ENCODE measurements at places on chromosomes 7 and 10.

GRCh38 chr7:81691199-81691821, 78.5 kb downstream of the HGF start:
- DNase-seq, result no peak

GRCh38 chr10:102834143-102834542, 3.1 kb downstream of the CYP17A1 start:
- no peak for DNase-seq

DNA sequence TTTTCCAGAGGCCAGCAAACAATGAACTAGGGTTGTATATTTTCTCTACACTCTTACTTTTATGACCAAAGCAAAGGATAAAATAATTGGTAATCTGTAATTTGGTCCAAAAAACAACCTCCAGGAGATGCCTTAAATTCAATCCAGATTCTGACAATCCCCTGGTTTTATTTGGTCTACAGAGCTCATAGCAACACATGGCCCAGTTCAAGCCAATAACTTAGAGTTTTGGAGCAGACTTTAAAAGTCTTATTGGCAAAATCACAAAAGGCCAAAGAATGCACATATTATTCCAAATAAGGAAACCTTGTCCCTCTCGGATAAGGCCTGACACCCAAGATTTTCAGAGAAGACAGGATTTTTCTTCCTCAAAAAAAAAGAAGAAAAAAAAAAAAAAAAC, 51.9 kb downstream of the SORBS1 start:
- no peak for DNase-seq

DNA sequence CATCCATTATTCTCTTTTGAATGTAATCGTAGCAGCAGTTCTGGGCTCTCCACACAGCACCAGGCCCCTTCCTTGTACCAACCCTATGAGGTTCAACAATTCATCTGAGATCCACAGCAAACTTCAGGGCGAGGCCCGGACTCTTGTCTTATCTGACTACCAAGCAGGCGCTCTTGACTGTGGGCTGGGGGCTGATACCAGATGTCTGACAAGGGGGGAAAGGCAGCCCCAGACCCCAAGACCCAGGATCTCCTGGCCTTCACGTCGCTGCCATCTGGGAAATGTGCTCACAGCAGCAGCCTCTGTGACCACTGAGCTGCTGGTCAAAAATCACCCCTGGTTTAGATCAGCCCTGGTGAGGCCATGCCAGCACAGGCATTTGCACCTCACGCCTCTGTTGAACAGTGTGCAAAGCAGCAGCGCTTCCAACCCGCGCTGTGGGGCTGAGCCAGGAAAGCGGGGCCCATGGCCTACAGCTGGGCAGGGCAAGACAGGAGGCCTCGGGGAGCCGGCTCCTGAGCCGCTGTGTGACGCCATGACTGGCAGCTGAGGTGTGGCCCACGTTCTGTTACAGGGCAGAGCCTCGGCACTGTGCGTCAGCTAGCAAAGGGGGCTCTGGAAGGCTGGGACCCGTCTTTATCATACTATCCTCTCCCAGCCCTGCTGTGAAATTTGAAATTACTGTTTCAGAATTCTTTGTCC, 143.9 kb downstream of the PAXIP1 start:
- DNase-seq, result no peak

- no peak for DNase-seq
These were observed 30.2 kb upstream of the ARHGAP22 start for GRCh38 chr10:48634984-48635557.

GRCh38 chr7:30363778-30364563, 79.6 kb downstream of the ZNRF2 start:
- DNase-seq, result no peak

- DNase-seq, result no peak
These were observed 441.9 kb upstream of the NPVF start for GRCh38 chr7:25669961-25670841.

DNA sequence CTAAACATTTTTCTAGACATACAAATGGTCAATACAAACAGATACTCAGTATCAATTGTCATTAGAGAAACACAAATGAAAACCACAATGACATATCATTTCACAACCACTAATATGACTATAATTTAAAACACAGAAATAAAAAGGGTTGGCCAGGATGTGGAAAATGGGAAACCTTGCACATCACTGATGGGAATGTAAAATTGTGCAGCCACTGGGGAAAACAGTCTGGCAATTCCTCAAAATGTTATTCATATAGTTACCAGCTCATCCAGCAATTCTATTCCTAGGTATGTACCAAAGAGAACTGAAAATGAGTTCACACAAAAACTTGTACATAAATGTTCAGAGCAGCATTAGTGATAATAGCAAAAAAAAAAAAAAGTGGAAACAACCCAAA, 106.1 kb upstream of the LRRTM3 start:
- DNase-seq, result no peak

DNA sequence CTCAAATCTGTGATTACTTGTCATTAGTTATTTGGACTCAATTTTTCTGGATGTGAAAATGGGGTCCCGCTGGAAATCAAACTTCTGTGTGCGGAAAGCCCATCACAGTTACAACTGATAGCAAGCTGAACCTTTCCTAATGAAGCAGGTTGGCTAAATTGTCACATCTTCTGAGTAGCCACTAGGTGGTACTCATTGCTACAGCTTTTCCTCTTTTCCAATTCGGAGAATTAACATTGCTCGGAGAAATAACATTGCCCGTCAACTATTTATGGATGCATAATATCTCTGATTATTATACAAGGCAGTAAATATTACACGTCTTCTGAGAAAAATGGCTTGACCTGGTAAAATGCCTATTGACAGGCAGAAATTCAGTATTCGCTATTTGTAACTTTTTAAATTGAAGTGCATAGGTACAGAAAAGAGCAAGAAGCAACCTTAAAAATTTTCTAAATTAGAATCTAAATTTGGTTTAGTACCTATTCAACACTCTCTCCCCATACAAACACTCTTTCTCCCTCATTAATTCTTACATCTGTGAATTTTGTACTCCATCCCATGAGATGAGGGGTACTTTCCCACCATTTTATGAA, 17.3 kb upstream of the BLOC1S2 start:
- peak; percentile 40 for DNase-seq

- DNase-seq, result peak; percentile 96
These were observed 3.8 kb upstream of the HOXA4 start for GRCh38 chr7:27134392-27134791.

GRCh38 chr10:131651674-131652437, 249.0 kb upstream of the PPP2R2D start:
- no peak for DNase-seq

- DNase-seq, result no peak
These were observed 123.7 kb upstream of the ADAM12 start for GRCh38 chr10:126511917-126512479.

DNA sequence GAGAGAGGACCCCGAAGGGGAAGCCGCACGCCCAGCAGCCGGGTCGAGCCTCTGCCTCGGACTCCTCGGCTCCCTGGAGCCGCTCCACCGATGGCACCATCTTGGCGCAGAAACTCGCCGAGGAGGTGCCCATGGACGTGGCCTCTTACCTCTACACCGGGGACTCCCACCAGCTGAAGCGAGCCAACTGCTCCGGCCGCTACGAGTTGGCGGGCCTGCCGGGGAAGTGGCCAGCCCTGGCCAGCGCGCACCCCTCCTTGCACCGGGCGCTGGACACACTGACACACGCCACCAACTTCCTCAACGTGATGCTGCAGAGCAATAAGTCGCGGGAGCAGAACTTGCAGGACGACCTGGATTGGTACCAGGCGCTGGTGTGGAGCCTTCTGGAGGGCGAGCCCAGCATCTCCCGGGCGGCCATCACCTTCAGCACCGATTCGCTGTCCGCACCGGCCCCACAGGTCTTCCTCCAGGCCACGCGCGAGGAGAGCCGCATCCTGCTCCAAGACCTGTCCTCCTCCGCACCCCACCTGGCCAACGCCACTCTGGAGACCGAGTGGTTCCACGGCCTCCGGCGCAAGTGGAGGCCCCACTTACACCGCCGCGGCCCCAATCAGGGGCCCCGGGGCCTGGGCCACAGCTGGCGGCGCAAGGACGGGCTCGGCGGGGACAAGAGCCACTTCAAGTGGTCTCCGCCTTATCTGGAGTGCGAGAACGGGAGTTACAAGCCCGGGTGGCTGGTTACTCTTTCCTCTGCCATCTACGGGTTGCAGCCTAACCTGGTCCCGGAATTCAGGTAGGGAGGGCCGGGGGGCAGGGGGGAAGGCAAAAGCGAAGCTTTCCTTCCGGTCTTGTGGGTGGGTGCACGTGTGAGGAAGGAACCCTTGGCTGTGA, 973 bp downstream of the GPR158 start:
- no peak for DNase-seq
